ENCODE measurements at places on chromosomes 1 and 21. TPM values are rescaled to one million over a fixed set of nuclear protein-coding genes. Genes with fewer than 3 reads are reported as not detected.

GRCh38 chr1:174746024-174746808 is 253.5 kb upstream of the CACYBP start:
- no peak overlapping the region for H3K27ac ChIP-seq
- H3K4me1 ChIP-seq, result no peaks in the 10 kb centered on the region
- no peaks in the 10 kb centered on the region for H3K27me3 ChIP-seq
- no peaks in the 10 kb centered on the region for H3K36me3 ChIP-seq

DNA sequence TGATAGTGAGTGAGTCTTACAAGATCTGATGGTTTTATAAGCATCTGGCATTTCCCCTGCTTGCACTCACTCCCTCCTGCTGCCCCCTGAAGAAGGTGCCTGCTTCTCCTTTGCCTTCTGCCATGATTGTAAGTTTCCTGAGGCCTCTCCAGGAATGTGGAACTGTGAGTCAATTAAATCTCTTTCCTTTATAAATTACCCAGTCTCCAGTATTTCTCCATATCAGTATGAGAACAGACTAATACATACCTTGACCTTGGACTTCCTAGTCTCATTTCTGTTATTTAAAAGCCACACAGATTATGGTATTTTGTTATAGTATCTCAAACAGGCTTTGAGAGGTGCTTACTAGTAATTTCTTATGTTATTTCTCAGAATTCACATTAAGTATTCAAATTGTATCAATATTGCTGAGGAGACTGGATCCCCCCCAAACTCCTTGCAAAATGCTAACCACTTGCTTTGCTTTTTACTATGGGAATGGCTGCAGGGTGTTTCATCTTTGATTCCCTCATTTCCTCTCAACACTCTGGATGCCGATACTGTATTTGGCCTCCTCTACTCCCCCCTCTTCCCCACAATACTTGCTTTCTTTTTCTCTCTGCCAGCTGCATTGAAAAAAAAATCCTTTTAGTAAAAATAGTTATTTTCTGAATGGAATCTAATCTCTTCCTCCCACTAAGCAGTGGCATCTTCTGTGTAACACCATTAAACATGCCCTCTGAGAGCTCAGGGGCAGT is 96.9 kb upstream of the WLS start:
- H3K4me3 ChIP-seq, result no peak overlapping the region
- H3K27me3 ChIP-seq, result no peaks in the 10 kb centered on the region
- H3K27ac ChIP-seq, result no peak overlapping the region

DNA sequence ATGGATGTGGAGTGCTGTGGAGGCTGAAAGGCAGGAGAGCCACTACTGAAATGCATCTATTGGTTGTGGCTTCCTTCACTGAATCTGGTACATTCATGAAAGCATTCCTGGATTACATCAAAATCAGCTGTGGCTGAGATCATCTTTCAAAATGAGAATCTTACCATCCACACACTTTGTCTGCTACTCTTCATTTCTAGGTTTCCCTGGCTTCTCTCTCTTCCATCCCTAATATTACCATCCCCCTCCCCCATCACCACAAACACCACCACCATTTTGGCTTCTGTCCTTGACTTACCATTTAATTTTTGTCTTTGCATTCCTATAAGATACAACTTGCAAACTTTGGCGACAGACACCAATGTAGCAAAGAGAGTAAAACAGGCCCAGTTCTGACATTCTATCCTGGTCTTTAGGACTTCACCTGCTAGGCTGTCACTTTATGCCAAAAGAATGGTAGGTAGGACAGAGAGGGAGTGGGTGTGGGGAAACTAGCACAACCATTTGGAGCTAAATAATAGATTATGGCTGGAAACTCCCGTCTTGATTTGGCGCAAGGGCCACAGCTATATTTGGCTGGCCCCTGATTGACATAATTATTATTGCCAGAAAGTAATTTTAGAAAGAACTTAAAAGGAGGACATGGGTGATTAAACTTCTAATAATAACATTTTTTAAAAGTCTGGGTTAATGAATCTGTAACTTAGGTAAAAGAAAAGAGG is 15.1 kb upstream of the DUSP10 start:
- no peaks in the 10 kb centered on the region for H3K27me3 ChIP-seq
- H3K36me3 ChIP-seq, result no peaks in the 10 kb centered on the region
- H3K4me1 ChIP-seq, result peaks cover 52% of the 10 kb centered on the region
- H3K4me3 ChIP-seq, result no peak overlapping the region

GRCh38 chr21:14857529-14857928 is 207.3 kb downstream of the NRIP1 start:
- no peak overlapping the region for H3K27ac ChIP-seq
- H3K27me3 ChIP-seq, result no peaks in the 10 kb centered on the region
- DNase-seq, result no peak
- H3K4me1 ChIP-seq, result no peaks in the 10 kb centered on the region
- no peak overlapping the region for H3K4me3 ChIP-seq

DNA sequence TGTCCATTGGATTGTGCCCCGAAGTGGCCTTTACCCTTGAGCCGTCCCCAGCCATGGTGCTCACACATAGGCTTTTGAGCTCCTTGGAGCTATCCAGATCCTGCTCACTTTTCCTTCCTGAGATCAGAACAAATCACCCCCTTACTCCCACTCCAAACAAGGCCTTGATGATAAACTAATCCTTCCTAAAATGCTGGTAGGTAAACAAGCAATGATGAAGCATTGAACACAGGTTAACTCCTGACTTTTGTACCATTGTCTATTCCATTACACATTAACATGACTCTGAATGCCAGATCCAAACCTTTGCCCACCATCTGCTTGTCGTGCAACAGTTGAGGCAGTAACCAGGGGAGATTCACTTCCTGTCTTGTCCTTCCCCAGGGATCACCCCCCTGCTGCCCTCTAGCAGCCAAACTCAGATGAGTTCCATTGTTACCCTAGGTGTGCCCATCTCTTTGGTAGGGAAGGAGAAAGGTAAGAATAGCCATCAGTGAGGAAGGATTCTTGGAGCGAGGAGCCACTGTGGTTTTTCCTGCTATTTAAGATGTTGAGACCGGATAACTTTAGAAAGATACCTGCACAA is 79.5 kb upstream of the DNAJC6 start:
- H3K27me3 ChIP-seq, result no peaks in the 10 kb centered on the region
- no peak for DNase-seq
- no peak overlapping the region for H3K4me3 ChIP-seq
- no peaks in the 10 kb centered on the region for H3K36me3 ChIP-seq

- H3K27me3 ChIP-seq, result no peaks in the 10 kb centered on the region
- DNase-seq, result no peak
- no peaks in the 10 kb centered on the region for H3K36me3 ChIP-seq
- H3K27ac ChIP-seq, result no peak overlapping the region
These were observed 87.7 kb downstream of the SNX7 start for GRCh38 chr1:98749152-98749756.

- H3K4me1 ChIP-seq, result no peaks in the 10 kb centered on the region
- DNase-seq, result no peak
- H3K27ac ChIP-seq, result no peak overlapping the region
- no peak overlapping the region for H3K4me3 ChIP-seq
- peaks cover 25% of the 10 kb centered on the region for H3K27me3 ChIP-seq
These were observed 242.9 kb downstream of the HHAT start for GRCh38 chr1:210571356-210572284.

Gene TPTE
- total RNA-seq, result not detected

Gene SLC45A3
- total RNA-seq, result 29.1 TPM

GRCh38 chr1:119254067-119254720 is 113.7 kb upstream of the WARS2 start:
- H3K4me1 ChIP-seq, result no peaks in the 10 kb centered on the region
- no peak overlapping the region for H3K27ac ChIP-seq
- DNase-seq, result no peak
- H3K27me3 ChIP-seq, result no peaks in the 10 kb centered on the region
- no peak overlapping the region for H3K4me3 ChIP-seq

- no peak for DNase-seq
- no peak overlapping the region for H3K4me3 ChIP-seq
- H3K27me3 ChIP-seq, result no peaks in the 10 kb centered on the region
- peaks cover 25% of the 10 kb centered on the region for H3K4me1 ChIP-seq
- H3K27ac ChIP-seq, result no peak overlapping the region
These were observed 54.7 kb downstream of the ROR1 start for GRCh38 chr1:63828322-63829044.

DNA sequence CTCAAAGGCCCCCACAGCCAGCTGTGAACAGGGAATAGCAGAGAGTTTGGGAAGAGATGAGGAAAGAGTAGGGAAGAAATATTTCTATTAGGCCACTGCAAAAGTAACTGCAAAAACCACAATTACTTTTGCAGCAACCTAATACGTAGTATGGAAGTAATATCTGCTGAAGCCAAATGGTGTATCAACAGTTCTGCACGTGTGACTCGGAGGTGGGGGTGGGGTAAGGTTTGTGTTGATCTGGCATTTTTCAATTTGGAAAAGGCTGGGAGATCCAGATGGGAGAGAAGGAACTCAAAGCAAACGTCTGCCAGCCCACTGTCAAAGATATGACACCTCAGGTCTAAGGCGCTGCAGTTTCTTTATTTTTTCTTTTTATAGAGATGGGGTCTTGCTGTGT is 11.1 kb upstream of the ZNF436 start:
- H3K27me3 ChIP-seq, result no peaks in the 10 kb centered on the region
- H3K36me3 ChIP-seq, result no peaks in the 10 kb centered on the region
- no peak for DNase-seq
- no peak overlapping the region for H3K4me3 ChIP-seq

GRCh38 chr1:30569384-30569783 is 154.0 kb downstream of the MATN1 start:
- DNase-seq, result no peak
- no peak overlapping the region for H3K27ac ChIP-seq
- no peaks in the 10 kb centered on the region for H3K4me1 ChIP-seq
- H3K27me3 ChIP-seq, result peaks cover 56% of the 10 kb centered on the region

All from Calu3 (cell line).